ENCODE measurements at places on chromosomes 2 and 18.

- no peak for DNase-seq
Measured at GRCh38 chr18:75679331-75679730, 251.8 kb upstream of the SMIM21 start.

- DNase-seq, result no peak
Measured at GRCh38 chr2:218260742-218261422, at the start of gene GPBAR1. GPBAR1 (plus strand) TSS chr2:218261015; CDS start chr2:218262725, 1,710 bp downstream.

GRCh38 chr2:172108587-172108930 lies 5.9 kb upstream of the DLX2 start:
- no peak for DNase-seq

DNA sequence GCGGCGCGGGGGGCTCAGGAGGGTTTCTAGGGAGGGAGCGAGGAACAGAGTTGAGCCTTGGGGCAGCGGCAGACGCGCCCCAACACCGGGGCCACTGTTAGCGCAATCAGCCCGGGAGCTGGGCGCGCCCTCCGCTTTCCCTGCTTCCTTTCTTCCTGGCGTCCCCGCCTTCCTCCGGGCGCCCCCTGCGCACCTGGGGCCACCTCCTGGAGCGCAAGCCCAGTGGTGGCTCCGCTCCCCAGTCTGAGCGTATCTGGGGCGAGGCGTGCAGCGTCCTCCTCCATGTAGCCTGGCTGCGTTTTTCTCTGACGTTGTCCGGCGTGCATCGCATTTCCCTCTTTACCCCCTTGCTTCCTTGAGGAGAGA lies 5.2 kb downstream of the PROC start:
- DNase-seq, result no peak

- no peak for DNase-seq
Measured at GRCh38 chr2:114039677-114040076, 149.8 kb downstream of the ACTR3 start.

DNA sequence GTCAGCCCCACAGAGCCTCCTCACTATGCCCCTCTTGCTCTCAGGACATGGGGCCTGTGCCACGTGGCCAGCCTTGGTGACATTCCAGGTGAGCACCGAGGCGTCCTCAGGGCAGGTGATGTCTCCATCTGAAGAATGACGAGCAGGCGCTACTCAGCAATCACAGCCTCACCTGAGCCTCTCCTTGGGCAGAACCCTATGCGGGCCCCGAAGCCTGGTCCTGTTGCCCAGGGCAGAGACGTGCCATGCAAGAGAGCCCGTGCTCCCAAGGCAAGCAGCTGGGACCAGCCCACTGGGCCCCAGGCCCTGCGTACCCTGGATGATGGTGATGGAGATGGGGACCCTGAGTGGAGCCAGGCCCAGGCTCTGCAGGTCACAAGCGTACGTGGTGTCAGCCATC lies 32.5 kb upstream of the SELENOI start:
- DNase-seq, result no peak

DNA sequence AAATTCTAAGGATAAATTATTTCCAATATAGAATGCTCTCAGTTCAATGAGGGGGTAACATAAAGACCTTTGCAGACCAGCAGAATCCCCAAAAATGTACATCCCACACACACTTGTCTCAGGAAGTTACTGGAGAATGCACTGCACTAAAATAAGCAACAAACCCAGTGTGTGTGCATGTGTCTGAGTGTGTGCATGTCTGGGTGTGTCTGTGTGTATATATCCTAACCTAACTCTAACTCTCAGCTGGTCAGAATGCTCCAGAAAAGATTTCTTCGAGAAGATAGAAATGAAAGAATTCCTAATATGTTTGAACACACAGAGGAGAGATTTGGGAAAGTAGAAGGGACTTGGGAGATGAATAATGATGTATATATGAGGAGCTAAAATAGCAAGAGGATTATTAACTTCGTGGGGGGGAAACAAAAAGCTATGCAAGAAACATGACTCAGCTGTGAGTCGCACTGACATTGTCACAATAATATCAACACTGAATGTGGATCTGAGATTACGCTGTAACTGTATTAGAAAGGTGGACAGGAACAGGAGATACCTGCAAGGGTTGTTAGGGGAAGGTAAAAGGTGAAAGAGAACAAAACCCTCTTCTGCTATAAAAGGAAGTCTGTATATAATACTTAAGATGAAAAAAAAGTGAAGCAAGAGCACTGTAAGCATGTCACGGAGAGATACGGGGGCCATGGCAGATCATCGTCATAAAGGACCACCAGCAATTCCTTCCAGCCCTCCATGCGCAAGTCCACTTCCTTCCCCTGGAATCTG lies 11.1 kb downstream of the COLEC12 start:
- no peak for DNase-seq

- no peak for DNase-seq
Measured at GRCh38 chr2:215529271-215529670, 93.4 kb upstream of the FN1 start.

GRCh38 chr2:13876491-13877037 lies 756.0 kb upstream of the LRATD1 start:
- no peak for DNase-seq

DNA sequence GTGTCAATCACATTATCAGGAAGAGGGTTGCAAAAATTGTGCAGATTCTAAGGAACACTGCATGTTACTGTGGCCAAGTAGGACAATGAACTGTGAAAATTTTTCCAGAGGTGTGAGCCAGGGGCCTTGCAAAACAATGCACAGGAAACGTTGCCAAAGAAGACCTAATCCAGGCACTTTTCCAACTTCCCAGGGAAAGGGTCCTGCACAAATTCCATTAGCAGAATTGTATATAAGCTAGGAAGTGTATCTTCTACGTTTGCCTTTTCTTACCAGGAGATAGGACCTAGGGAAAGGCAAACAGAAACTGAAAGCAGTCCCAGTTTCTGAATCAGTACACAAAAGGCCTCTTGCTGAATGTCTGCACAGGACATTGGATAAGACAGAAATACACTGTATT lies 1888.3 kb upstream of the CELF4 start:
- DNase-seq, result no peak

- DNase-seq, result no peak
Measured at GRCh38 chr2:50820176-50820575, 211.8 kb downstream of the NRXN1 start.

GRCh38 chr2:22382479-22383169 lies 1002.4 kb upstream of the KLHL29 start:
- no peak for DNase-seq

DNA sequence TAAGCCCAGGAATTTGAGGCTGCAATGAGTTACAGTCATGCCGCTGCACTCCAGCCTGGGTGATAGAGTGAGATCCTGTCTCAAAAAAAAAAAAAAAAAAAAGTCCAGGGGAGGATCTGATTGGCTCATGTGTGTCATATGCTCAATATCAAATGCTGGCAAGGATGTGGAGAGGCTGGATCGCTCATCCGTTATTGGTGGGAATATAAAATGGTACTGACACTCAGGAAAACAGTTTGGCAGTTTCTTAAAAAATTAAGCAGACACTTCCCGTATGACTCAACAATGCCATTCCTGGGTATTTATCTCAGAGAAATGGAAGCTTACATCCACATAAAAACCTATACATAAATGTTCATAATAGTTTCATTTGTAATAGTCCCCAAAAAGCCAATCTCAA lies 68.9 kb downstream of the MEX3C start:
- no peak for DNase-seq

GRCh38 chr18:60196836-60197606 lies 175.6 kb downstream of the MC4R start:
- no peak for DNase-seq

DNA sequence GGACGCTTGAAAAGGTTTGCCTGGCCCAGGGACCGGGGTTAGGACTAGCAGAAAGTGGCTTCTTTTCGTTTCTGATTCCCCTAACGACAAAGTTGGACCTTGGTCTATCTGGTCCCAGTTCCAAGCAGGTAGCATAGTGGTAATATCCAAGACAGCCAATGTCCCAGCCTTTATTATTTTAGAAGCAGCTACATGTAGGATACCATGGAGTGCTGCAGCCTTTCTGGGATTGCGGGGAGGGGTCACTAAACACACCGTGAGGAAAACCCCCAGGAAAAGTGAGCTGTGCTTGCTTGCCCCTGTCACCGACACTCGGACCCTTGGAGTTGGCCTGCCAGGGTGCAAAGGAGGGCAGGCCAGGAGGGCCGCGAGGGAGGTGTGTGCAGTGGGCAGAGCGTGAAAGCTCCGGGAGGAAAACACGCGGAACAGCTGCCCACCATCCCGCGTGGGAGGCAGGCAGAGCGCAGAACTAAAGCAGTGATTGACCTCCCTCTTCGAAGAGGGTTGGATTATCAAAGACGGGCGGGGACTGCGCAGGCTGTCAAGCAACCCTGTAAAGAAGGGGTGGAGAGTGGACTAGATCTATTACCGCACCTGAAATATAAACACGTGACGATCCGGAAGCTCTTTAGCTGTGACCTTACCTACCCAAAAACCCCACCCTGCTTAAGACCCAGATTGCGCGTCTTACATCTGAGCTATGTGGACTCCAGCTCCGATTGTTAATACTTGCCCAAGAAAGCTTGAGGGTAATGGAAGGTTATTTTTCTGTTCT lies 624 bp upstream of the MAP4K3 start:
- DNase-seq, result no peak

DNA sequence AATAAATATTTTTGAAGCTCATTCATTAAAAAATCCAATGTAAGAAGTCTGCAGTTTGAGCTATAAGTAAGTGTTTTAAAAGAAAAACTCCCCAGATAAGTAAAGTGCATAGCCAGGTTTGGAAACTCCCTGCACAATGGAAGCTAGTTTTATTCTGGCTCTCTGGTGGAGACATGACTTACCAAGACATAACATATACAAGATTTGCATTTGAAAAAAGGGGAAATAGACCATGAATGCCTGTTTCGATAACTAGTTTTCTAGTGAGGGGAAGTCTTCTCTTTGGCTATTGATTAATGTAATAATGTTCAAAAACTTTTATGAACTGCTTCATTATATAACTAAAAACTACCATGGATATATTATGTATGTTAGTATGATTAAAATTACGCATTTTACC lies 435.2 kb downstream of the ARHGAP15 start:
- DNase-seq, result peak; percentile 4

- DNase-seq, result no peak
Measured at GRCh38 chr2:104050656-104051242, 803.2 kb upstream of the POU3F3 start.

DNA sequence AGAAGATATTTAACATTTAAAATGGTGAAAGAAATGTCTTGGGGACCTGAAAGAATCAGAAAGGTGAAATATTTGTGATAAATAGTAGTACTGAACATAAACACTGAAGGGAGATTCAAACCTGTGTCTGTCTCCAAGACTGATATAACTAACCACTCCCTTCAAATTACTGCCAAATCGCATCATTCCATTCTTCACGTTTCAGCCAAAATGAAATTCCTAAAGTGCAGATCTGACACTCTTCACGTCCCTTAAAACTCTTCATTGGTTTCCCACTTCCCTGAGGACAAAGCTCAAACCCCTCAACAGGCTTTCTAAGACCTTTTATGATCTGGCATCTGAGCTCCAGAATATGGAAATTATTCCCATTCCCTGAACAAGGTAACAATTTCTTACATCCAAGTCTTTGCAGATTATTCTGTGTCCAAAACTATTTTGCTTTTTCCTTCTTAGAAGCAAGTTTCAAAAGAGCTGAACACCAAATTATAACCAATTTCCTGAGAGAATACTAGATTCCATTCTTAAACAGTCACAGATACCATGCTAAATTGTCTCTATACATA lies 18.9 kb downstream of the SLC8A1 start:
- DNase-seq, result no peak

GRCh38 chr18:32373995-32374394 lies 96.7 kb downstream of the GAREM1 start:
- no peak for DNase-seq

Data from GM18507 (cell line).